ENCODE measurements at places on chromosomes 12 and 14.

DNA sequence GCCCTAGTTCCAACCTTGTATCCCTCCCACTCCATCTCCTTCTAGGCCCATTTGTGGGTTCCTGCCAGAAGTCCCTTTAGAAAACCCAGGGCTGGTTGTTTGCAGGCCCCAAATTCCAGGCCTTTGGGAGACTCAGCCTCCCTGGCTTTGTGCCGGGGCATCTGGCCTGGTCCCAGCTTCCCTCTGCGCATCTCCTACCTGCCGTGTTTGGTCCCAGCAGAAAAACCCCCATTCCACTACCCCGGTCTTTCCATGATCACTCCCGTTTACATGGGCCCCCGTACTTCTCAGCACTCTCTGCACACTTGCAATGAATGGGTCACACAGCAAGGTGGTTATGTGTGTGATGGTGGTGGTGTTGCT is 15.3 kb downstream of the KMT5A start:
- no peak for DNase-seq

- no peak for DNase-seq
These were observed 120.7 kb downstream of the CRACR2A start for GRCh38 chr12:3632256-3632655.

GRCh38 chr12:24741216-24741615 is 207.7 kb downstream of the BCAT1 start:
- no peak for DNase-seq

DNA sequence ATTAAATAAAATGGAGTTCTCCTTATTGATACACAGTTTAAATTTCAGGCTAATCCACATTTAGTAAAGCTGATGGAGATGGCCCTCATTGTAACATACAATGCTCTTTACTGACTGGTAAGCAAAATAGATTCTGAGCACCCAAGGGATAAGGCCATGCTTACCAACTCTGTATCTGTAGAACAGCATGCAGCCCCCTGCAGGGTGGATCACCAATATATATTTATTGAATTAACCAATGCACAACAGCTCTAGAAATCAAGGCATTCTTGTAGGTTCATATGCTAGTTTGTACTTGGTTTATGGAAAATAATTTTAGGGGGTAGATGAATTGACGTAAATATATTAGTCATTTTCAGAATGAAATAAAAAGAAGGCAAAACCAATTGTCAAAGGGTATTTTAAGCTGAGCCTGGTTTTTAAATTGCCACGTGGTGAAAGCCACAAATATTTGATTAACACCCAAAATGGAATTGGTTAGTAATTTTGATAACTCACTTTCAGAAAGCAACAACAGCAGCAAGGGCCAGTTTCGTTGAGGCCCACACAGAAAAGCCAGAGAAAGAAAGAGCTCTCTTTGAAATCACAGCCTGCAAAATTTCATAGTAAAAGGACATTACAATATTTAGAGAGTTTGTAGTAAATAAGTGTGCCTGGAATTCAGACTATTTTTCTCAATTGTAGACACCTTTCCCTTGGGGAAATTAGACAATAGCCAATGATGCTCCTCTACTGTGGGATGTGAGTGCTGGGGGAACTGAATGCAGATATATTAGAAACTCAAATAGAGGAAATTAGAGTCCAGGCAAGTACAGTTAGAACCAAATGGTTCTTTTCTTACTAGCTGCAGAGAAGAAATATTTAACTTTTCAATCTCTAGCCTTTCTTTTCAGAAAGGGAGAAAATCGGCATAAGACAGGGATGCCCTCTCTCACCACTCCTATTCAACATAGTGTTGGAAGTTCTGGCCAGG is 216.2 kb upstream of the ABCD2 start:
- no peak for DNase-seq

GRCh38 chr12:110744601-110745264 is 2.0 kb upstream of the PPP1CC start:
- DNase-seq: no peak

- no peak for DNase-seq
These were observed 35.1 kb downstream of the NCKAP5L start for GRCh38 chr12:49792976-49793580.

DNA sequence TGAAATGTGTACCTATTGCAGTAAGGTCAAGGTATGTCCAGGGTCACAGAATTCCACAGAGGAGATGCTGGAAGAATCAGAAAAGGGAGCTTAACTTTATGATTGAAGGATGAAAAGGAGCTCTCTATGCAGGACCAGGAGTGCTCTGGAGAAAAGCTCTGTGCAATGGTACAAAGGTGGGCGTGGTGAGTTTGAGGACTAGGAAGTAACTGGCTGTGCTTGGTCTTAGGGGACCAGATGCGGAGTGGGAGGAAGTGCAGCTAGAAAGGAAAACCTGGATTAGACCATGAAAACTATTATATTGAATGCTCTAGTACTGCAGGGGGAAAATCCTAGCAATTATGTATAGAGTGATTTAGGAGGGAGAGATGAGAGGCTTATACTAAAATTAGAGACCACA is 56.8 kb downstream of the BTG1 start:
- DNase-seq: no peak

GRCh38 chr12:49946497-49946896 is 4.0 kb upstream of the AQP2 start:
- DNase-seq: no peak

DNA sequence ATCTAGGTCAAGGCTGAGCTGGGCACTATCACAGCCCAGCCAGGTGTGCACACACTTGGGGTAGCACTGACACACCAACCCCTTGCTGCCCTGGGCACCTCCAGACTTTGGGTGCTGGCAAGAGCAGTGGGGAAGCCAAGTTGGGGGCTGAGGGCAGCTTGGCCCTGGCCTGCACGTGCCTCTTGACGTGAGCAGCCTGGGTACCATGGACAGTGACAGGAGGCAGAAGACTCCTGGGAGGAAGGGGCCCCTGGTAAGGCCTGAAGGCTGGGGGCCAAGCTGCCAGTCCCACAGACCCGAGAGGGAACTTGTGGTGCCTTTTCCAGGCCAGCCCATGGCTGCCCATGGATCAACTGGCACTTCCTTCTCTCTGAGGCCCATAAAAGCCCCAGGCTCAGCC is 124.1 kb upstream of the SFSWAP start:
- no peak for DNase-seq

DNA sequence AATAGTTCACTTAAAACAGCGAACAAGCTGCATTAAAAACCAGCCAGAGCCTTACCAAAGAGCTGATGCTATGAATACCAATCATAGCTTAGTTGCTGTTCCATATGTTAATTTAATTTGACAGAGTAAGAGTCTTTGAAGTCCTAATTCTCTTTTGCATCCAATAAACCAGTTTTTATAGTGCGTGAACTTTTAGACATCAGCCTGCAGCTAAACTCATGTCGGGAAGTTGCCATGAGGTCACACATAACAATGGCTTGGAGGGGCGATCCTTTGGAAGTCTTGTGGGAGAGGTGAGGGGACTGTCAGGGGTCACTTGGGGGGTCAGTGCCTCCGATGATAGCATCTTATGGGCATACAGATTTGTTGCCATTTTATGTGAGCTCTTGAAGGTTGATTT is 81.7 kb downstream of the HMGA2 start:
- no peak for DNase-seq

- no peak for DNase-seq
These were observed 127.6 kb downstream of the SLC25A47 start for GRCh38 chr14:100450736-100451135.

DNA sequence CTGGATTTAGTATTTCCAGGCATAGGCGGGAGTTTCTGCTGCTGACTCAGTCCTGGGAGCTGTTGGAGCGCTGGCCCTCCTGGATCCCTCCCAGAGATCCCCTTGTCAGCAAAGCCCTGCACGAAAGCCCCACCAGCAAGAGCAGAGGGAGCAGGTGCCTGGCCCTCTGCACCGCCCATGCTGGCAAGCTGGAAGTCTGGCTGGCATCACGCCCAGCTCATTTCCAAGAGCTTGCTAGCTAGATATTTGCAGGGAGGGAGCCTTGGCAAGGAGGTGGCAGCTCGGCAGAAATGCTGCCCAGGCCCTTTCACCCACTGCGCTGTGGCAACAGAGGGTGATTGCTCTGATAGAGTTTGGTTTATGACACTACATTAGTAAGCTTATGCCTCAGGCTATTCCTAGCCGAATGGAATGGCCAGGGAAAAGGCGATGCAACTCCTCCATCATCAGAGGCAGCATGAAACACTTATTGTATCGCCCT is 193.9 kb downstream of the EMP1 start:
- no peak for DNase-seq

- DNase-seq: no peak
These were observed 155.2 kb downstream of the TTC7B start for GRCh38 chr14:90660865-90661570.

DNA sequence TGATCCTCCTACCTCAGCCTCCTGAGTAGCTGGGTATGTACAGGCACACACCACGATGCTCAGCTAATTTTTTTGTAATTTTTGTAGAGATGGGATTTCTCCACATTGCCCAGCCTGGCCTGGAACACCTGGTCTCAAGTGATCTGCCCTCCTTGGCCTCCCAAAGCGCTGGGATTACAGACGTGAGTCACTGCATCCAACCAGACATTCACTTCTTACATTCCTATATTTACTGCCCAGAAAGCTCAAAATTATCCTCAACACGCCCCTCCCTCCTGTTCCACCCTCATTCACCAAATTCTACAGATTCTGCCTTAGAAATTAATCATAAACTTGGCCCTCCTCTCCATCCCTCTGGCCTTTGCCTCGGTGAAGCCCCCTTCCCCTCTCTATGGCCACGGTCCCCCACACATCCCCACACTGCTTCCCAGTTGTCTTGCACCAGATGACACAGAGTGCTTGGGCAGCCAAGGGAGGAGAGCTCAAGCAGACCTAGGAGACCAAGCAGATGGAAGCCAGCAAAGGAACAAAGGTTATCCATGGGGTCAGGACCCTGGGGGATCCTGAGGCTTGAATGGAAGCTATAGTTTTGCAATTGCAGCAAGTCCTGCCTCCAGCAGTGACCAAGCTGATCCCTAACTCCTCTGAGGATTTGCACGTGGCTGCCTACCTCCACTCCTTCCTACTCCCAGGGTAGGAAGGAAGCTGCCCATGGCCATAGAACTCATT is 213.2 kb upstream of the FOXN3 start:
- DNase-seq: no peak

- no peak for DNase-seq
These were observed 217.8 kb downstream of the KITLG start for GRCh38 chr12:88362439-88362838.

DNA sequence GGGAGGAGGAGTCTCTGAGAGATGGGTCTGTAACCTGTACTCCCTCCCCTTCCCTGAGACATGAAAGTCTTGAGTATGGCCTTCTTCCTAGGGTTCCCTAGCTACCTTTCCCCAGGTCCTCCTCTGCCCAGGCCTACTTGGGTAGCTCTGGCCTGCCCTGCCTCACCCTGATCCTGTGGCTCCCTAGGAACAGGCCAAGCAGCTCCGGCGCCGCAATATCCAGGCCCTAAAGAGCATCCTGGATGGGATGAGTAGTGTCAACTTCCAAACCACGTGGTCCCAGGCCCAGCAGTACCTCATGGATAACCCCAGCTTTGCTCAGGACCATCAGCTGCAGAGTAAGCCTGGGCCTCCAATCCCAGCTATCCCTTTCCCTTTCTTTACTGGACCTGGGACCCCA is 12.3 kb downstream of the PRPF40B start:
- no peak for DNase-seq

- no peak for DNase-seq
These were observed 71.5 kb downstream of the VWF start for GRCh38 chr12:6052940-6053329.

GRCh38 chr14:104887623-104888488 is 22.8 kb downstream of the CEP170B start:
- DNase-seq: no peak

DNA sequence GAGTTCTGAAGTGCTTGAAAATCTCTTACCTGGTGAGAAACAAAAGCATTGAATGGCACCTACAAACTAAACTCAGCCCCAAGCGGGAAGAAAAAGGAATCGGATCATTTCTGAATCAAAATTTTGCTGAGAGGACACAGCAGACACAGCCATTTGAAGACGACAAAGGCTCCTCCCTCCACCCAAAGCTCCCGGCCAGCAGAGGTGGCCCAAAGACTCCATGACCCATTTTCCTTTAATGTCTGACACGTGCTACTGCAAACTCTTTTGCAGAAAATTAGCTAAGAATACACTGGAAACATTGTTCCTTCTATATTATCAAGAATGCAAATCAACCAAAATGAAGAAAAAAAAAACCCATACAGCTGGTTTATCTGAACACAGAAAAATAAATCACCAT is 85.9 kb upstream of the FOXN3 start:
- DNase-seq: no peak

DNA sequence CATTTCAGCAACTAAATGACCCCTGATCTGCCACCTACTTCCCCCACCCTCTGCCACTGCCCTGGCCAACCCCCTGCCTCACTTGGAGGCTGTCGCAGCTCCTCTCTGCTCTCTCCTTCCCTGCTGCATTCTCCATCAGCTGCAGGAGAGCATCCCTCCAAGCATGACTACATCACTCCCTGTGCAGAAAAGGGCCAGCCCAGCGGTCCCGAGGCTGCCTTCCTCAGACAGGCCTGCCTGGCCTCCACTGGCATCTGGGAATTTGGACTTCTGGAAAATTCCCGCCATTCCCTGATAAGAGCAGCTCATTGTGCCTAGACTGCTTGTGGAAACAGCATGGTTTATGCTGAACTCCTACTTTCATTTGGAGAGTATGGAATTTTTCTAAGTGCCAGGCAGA is 12.7 kb downstream of the HVCN1 start:
- no peak for DNase-seq

- no peak for DNase-seq
These were observed 279.5 kb downstream of the DPF3 start for GRCh38 chr14:72614365-72614764.

GRCh38 chr12:128079-128478 is 61.5 kb downstream of the IQSEC3 start:
- no peak for DNase-seq

DNA sequence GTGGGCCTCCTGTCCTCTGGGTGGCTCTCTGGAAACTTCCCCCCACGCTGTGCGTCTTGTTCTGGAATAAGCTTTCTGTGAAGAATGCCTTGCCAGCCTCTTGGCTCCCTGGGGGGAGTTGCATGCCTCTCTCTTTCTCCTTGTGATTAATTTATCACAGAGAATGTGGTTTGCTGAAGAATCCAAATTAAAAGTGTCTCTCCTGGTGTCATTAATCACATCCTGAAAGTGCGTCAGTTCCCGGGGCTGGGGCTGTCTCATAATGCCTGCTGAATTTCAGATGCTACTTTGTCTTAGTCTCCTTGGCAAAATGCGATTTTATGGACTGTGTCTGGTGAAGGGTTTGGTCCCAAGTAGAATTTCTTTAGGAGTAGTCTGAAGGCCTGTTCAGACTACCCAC is 787.7 kb upstream of the TMEM132C start:
- no peak for DNase-seq

DNA sequence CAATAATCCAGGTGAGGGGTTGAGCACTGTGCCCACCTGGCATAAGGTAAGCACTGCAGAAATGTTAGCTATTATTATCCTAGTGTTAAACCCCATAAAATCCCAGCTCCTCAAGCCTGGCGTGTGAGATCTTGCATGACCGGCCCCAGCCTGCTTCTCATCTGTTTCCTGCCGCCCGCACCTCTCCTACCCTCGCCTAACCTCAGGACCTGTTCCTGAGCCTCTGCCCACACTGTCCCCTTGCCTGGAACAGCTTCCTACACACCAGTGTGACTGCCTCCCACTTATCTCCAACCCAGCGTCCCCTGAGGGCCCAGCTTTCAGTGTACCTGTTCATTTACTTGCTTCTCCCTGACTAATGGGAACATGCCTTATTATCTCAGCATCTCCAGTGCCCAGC is 24.7 kb downstream of the ISCA2 start:
- no peak for DNase-seq
